Stimulated activated CD4-positive, alpha-beta T cell treated with anti-CD3 and anti-CD28 coated beads, Interleukin-1b, Interleukin-23, amount 100 ng/mL, for 4 hours (primary cell): ENCODE measurements at places on chromosomes 2 and 18.

DNA sequence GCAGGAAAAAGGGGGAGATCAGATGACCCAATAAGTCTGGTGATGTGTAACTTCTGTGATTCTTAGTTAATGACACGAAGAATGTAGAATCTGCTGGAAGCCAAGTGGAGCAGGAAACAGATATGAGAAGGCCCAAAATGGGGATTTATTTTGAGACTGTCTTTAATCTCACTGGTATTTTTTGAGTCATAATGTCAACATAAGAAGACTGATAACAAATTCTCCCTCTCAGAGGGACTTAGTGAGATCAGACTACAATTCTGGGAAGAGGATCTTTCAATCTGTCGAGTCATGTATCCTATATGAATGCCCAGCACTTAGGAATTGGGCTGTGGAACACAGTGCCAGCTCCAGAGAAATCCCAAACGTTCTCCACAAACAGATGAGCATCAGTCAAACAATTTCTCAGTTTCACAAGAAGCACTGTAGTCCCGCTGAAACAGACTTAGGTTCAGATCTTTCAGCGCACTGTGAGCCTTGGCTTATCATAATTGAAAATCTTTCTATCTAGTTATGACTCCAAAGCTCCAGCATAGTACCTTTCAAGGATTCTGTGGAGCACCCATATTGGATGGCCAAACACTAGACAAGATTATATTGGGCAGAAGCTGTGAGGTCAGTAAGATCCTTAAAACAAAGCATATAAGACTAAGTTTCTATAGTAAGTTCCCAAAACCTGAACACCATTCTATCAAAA is 738.2 kb downstream of the LRP1B start:
- DNase-seq, result no peak

GRCh38 chr2:28539118-28539541 is 43.3 kb downstream of the PLB1 start:
- no peak for DNase-seq

DNA sequence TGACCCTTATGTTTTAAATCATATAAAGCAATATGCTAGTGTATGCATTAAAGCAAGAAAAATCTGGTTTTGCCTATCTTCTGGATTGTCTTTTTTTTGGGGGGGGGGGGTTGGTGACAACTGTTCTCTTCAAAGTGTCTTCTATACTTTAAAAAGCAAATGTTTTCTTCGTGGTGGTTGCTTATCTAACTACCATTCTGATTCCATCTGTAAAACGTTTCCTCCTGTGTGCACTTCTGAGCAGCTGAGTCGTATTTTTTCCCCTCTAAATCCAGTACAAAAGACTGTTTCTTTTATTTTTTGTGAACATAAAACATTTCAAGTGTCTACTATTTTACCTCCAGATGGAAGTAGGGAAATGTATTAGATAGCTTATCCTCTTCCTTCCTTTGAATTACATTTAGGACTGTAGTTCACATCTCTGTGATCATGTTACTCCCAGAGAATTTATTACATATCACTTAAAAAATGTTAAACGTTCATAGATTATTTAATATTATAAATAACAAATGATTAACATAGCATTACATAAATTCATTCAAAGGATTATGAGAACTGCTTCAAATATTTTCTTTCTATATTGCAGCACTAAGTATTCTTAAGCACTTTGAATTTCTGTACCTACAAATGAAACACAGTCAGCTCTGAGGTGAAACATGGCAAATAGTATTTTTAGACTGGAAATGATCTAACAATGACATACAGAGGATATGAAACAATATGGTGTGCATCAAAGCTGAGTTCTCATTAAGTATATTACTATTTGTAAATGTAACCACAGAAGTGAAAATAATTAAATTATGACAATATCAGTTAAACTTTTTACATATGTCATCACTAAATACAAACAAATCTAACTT is 56.4 kb downstream of the SCN3A start:
- DNase-seq, result no peak

GRCh38 chr2:100529900-100530299 is 32.9 kb upstream of the PDCL3 start:
- no peak for DNase-seq
